ENCODE measurements at places on chromosomes 3 and 15. TPM values are rescaled to one million over a fixed set of nuclear protein-coding genes. Genes with fewer than 3 reads are reported as not detected.

- H3K27ac ChIP-seq, result no peak overlapping the region
- H3K27me3 ChIP-seq, result peaks cover 4% of the 10 kb centered on the region
- no peak for DNase-seq
- no peaks in the 10 kb centered on the region for H3K36me3 ChIP-seq
- H3K4me3 ChIP-seq, result no peak overlapping the region
Measured at GRCh38 chr3:132987396-132987795, 50.8 kb upstream of the TMEM108 start.

GRCh38 chr3:196708467-196708866 lies 3.6 kb downstream of the CEP19 start:
- DNase-seq, result no peak
- no peak overlapping the region for H3K27ac ChIP-seq
- no peak overlapping the region for H3K4me3 ChIP-seq
- H3K27me3 ChIP-seq, result no peaks in the 10 kb centered on the region

The EBLN2 gene
- total RNA-seq, result 6.9 TPM

The CPLX3 gene
- total RNA-seq, result 0.19 TPM

DNA sequence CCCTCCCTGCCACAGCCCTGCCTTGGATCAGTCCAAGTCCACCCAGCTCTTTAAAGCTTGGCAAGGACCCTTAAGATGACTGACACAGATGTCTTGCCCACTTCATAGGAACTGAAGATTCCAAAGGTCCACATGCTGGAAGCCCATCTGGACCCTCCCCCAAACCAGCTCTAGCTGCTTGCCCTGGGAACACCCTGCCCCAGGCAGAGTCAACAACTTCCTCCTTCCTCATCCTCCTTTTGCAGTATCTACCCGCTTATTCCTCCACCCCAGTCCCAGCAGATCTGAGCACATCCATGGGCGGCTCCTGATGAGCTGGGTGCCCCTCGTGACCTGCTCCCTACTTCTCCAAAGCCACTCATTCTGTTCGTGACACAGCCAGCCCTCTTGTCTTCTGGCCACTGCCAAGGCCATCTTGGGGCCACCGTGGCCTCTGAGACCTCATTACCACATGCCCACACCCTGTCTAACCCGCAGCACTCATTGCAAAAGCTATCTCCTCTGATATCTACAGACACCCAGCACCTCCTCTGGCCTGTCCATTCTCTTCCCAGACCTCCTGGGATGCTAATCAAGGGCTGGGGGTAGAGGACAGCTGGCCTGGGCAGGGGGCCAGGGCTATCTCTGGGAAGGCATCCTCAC lies 2.0 kb upstream of the PFKFB4 start:
- no peaks in the 10 kb centered on the region for H3K36me3 ChIP-seq
- H3K4me3 ChIP-seq, result no peak overlapping the region
- H3K4me1 ChIP-seq, result peaks cover 60% of the 10 kb centered on the region
- H3K27me3 ChIP-seq, result no peaks in the 10 kb centered on the region
- peak overlapping the region; percentile 85 for H3K27ac ChIP-seq
- no peak for DNase-seq

DNA sequence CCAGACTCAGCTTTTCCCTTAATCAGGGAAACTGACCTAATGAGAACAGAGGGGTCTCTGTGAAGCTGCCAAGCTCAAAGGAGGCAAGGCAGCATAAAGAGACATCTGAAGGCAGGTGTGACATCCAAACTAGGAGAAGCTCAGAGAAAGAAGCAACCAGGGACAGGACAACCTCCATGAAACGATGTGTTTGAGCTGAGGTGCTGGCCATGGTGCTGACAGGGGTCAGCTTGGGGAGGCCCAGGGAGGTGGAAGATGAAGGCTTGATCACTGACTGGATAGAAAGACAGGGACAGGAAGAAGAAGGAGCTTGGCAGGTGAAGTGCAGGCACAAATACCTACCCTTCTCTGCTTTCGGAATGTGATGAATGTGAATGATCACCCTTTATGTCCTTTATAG lies 179.5 kb upstream of the NSMCE3 start:
- no peak overlapping the region for H3K27ac ChIP-seq
- no peak overlapping the region for H3K4me3 ChIP-seq
- peaks cover 3% of the 10 kb centered on the region for H3K27me3 ChIP-seq
- DNase-seq, result no peak
- peaks cover 15% of the 10 kb centered on the region for H3K4me1 ChIP-seq

DNA sequence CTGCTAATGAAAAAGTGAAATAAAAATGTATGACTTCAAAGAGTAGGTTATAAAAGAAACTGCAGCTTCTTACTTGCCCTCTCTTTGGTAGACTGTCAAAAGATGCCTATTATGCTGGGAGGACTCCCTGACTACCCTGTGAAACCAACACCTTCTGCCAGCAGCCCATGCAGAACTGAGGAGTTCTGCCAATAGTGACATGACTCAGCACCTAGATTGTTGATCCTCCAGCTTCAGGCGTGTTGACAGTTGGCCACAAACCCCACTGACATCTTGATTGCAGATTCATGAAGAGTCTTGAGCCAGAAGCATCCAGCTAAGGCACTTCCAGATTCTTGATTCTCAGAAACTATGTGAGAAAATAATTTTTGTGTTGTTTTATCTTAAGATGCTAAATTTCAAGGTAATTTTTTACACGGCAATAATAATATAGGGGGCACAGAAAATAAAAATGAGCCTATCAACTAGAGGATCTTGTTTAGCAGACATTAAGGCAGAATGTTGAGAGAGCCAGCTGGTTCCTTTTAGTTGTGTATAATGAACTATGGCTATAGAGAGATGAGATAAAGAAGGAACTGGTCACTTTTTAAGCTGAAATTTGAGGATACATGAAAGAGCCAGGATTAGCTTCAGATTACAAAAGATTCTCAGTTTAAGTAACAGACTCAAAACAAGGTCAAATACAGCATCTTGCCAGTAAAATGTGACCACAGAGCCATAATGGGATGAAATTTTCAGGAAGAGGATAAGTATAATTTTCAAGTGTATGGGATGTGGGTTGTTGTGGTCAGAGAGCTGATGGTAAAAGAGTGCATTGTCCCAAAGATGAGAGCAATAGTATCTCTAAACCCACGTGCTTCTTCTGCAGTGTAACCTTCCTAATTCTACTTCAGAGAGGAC lies 588.7 kb upstream of the CBLB start:
- H3K4me1 ChIP-seq, result peaks cover 11% of the 10 kb centered on the region
- H3K36me3 ChIP-seq, result no peaks in the 10 kb centered on the region
- no peak overlapping the region for H3K27ac ChIP-seq
- H3K4me3 ChIP-seq, result no peak overlapping the region
- DNase-seq, result peak; percentile 9

DNA sequence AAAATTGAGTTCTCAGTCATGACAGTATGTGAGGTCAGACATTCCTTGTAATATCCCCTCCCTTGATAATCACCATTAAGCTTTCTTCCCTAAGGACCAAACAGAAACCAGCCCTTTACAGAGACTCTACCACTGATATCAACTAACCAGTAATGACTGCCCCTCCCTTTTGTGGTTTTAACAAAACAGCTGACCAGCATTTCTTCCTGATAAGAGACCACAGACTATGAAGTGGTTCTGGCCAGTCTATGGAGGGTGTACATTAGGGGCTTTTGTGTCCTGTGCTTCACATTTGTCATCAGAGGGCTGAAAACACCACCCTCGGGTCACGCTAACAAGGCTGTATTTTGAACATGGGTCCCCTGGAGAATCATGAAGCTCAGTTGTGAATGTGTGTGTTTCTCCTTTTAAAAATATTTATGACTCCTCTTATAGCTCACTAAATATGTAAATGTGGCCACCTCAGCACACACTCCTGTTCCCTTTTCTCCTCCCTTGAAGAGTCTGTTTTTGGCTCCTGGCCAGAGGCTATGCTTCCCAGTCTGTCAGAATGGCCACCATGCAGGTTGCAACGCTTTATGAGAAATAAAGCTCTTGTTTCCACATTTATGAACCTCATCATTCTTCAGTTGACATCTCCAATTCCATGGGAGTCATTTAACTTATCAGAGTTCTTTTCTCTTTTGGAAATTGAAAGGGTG lies 239.3 kb downstream of the CPNE4 start:
- no peaks in the 10 kb centered on the region for H3K36me3 ChIP-seq
- H3K4me3 ChIP-seq, result no peak overlapping the region
- peaks cover 8% of the 10 kb centered on the region for H3K4me1 ChIP-seq
- H3K27ac ChIP-seq, result no peak overlapping the region

GRCh38 chr3:46931631-46932331 lies 44.8 kb downstream of the CCDC12 start:
- H3K27me3 ChIP-seq, result no peaks in the 10 kb centered on the region
- peaks cover 43% of the 10 kb centered on the region for H3K36me3 ChIP-seq
- H3K4me1 ChIP-seq, result peaks cover 65% of the 10 kb centered on the region
- DNase-seq, result no peak
- peak overlapping the region; percentile 5 for H3K4me3 ChIP-seq

GRCh38 chr3:185519021-185519420 lies 20.2 kb upstream of the TMEM41A start:
- H3K27ac ChIP-seq, result no peak overlapping the region
- no peaks in the 10 kb centered on the region for H3K4me1 ChIP-seq
- peaks cover 9% of the 10 kb centered on the region for H3K27me3 ChIP-seq
- no peaks in the 10 kb centered on the region for H3K36me3 ChIP-seq
- no peak for DNase-seq

DNA sequence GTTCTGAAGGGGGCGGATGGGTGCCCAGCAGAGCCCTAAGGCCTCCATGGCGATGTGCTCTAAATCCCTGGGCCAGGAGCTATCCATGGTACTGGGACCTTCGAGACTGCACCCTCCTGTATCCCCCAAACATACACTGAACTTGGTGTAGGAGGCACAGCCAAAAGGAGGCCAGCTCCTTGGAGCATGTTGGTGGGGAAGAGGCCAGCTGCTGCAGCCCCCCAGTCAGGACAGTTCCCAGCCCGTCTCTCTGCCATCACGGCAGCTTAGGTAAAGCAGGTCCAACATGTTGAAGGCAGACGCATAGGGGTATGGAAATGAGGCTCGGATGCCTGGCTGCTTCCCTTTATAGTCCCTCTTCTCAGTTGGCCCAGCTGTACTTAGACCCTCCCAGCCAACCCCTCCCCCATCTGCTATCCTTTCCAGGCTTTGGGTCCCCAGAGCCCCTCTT lies 1.8 kb downstream of the CAMKV start:
- H3K4me1 ChIP-seq, result peaks cover 1% of the 10 kb centered on the region
- no peaks in the 10 kb centered on the region for H3K36me3 ChIP-seq
- DNase-seq, result peak; percentile 38
- no peak overlapping the region for H3K27ac ChIP-seq
- peaks cover 49% of the 10 kb centered on the region for H3K27me3 ChIP-seq

GRCh38 chr3:15556512-15556911 lies 35.0 kb upstream of the COLQ start:
- peak overlapping the region; percentile 40 for H3K4me3 ChIP-seq
- DNase-seq, result peak; percentile 34
- H3K36me3 ChIP-seq, result peaks cover 19% of the 10 kb centered on the region

DNA sequence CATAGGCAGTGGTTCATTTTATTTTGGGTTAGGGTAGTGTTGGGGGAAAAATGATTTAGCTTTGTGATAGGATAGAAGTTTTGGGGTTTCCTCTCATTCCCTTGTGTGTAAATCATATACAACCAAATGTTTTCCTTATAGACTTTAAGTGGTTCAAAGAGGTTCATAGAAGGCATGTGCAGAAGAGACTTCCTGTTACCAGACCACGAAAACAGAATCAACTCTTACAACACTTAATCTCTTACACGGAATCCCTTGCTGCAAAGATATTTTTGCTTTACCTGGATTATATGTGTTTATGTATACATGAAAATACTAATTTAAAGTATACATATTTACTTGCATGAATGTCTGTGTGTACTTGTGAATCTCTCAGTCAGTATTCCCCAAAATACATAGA lies 2.9 kb downstream of the TMOD2 start:
- H3K36me3 ChIP-seq, result peaks cover 18% of the 10 kb centered on the region
- H3K4me3 ChIP-seq, result no peak overlapping the region
- H3K4me1 ChIP-seq, result peaks cover 36% of the 10 kb centered on the region

GRCh38 chr3:147616998-147617619 lies 207.9 kb downstream of the ZIC1 start:
- H3K27ac ChIP-seq, result no peak overlapping the region
- H3K4me3 ChIP-seq, result no peak overlapping the region
- H3K27me3 ChIP-seq, result no peaks in the 10 kb centered on the region
- no peaks in the 10 kb centered on the region for H3K4me1 ChIP-seq
- no peak for DNase-seq

The PLA2G4E gene
- not detected for total RNA-seq

DNA sequence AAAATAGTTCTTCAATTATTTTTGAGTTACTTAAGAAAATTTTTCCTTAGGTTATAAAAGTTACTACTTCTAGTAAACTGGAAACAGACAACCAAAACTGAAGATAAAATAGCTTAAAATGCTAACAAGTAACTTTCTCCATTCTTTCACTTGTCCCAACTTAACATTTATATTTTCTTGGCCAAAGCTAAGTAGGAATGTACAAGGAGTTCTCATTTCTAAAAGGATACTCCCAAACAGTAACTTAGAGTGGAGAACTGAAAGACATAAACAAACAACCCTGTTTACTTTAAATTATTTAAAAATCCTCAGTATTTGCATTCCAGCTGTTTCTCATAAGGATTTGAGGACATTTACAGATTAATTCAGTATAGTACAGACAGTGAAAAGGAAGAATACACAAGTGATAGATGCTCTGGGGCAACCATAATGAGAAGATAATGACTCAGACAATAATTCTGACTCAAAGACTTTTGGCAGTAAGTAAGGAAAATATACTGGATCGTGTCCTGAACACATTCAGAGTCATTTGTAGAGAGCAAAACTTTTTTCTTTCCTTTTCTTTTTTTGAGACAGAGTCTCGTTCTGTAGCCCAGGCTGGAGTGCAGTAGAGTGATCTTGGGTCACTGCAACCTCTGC lies 29.2 kb upstream of the ANXA2 start:
- no peak overlapping the region for H3K27ac ChIP-seq
- H3K4me1 ChIP-seq, result peaks cover 15% of the 10 kb centered on the region
- no peaks in the 10 kb centered on the region for H3K27me3 ChIP-seq
- no peak for DNase-seq
- peaks cover 35% of the 10 kb centered on the region for H3K36me3 ChIP-seq

The RTP4 gene
- total RNA-seq, result 18.9 TPM

The SUSD5 gene
- total RNA-seq, result not detected

GRCh38 chr3:145801696-145802095 lies 359.3 kb downstream of the PLOD2 start:
- H3K27me3 ChIP-seq, result no peaks in the 10 kb centered on the region
- no peak for DNase-seq

The ISG20 gene
- 236 TPM for total RNA-seq

Measured in activated CD4-positive, alpha-beta T cell treated with anti-CD3 and anti-CD28 coated beads, Interleukin-2, amount 10 ng/mL, durations not matched to agents 7 days and 5 days (primary cell).